ENCODE measurements at places on chromosomes 11 and 22.

DNA sequence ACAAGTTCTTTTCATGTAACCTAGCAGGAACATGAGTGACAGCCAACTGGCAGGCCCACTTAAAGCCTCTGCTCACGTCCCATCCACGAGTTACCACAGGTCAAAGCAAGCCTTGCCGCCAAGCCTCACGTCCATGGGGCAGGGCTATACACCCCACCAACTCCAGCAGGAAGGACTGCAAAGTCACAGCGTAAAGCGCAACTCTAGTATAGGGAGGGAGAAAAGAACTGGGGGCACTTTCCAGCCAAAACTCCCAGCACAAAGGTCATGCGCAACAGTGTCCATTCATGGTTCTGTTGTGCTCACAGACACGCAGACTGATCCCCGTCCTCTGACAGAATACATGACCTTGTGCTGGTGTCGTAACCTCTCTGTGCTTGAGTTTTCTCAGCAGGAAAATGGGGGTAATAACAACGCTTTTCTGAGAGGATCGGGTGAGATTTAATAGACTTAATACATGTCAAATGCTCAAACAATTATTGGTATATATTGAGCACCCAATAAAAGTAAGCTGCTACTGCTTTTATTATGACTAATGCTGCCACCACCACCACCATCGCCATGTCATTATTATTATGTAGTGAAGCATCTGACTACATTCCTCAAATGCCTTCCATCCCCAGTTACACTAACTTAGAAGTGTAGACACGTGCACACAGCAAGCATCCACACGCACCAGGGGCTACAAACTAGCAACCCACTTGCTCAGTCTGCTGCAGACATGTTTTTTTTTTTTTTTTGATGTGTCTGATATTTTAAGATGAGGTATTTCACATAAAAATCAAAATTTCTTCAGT is 104.4 kb upstream of the PARVA start:
- DNase-seq, result no peak

DNA sequence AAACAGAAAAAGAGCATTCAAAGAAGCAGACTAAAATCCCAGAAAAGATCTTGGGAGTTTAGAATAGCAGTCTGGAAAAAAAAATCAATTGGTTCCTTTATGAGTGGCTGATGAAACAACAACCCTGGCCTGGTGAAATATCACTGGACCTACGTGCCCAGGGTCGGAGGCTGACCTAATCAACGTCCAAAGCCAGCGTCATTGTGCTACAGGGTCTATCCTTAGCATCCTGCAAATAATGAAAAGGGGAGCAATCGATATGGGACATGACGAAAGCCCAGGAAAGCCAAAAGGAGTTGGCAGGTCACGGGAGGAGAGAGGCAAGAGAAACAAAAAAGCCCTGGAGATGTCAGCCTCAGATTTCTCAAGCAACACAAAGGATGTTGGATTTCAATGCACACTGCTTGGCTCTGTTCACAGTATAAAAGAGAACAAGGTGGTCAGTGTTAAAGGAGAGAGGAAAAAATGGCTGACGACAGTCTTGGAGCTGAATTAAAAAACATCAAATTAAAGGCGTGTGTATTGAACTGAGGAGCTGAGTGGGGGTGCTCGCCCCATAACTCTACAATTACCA is 148.8 kb downstream of the BLID start:
- DNase-seq, result no peak

GRCh38 chr22:26941896-26942636 is 284.7 kb downstream of the MIAT start:
- DNase-seq, result no peak

GRCh38 chr11:108824545-108824944 is 159.7 kb downstream of the DDX10 start:
- no peak for DNase-seq

GRCh38 chr11:126816645-126817044 is 183.9 kb downstream of the KIRREL3 start:
- no peak for DNase-seq

GRCh38 chr11:117888139-117888566 is 11.7 kb upstream of the FXYD6 start:
- no peak for DNase-seq

DNA sequence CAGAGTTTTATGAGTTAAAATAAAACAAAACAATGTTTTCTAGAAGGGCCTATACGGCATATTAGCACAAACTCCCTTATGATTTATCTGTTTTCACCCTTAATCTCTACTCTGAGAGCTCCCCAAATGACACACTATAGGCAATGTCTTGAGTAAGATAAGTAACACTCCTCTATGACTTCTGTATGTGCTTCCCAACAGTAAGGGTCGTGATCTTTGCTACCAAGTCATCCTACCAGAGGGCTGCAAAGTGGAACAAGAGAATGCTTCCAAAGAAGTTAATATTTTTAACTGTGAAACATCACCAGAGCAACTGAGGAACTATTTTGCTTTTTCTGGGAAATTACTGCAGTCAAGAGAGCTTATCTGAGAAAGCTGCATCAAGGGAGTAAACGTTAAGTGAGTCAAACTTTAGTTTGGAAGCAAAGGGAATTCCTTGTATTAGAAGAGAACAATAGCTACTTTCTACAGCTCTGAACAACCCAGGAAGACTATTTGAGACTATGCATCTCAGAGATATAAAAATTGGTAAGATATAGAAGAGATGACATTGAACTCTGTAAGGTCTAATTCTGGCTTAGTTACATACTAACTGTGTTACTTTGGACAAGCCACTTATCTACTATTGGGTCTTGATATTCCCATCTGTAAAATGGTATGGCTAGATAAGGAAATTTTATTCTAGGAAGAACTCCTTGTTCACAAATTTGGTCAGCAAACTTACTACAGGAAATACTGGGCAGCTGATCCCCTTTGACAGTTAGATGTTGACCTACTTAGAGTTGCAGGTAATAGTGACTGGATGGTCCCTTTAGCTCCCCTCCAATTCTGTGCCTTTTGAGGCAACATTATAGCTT is 43.7 kb upstream of the CCDC34 start:
- no peak for DNase-seq

- DNase-seq, result no peak
Observed at GRCh38 chr22:48923165-48923865, 904.4 kb downstream of the BRD1 start.

DNA sequence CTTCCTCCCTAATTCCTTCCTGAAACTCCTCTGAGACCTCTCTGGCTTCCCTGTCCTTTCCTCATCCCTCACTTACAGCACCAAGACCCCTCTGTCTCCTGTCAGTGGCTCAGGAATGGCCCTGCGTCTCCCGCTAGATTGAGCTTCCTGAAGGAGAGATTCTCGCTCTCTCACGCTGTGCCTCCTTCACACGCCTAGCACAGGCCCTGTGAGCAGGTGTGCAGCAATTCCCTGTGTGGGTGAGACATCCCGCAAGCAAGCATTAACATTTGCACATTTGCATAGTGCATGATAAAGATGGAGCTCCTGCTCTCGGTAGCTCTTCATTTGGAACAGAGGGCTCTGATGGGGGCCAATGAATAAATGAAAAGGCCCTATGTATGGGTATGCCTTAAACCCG is 159.8 kb downstream of the ADAMTS15 start:
- DNase-seq, result no peak

DNA sequence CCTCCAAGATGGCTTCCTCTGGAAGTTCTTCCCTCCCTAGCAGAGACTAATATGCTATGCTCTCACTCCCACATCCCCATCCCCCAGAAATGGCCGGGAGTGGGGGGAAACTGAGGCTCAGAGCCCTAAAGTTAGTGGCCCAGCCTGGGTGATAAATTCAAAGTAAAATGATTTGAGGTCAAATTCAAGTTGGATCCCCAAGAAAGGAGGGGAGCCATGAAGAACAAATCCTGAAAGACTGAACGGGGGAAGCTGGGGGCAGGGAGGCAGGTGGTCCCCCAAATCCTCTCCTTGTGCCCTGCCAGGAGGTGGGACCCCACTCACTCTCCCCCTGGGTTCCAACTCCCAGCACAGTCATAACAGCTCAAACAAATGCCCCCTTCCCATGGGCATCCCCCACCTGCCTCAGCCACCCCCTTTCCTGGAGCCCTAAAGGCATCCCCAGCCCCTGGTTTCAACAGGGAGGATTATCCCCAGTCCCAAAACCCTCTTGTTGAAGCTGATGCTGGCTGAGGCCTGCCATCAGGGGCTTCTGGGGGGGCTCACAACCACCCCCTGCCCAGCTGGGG is 1.1 kb downstream of the CBX6 start:
- peak; percentile 17 for DNase-seq
